NCI-H2029 treated with DMSO at 0.1 percent for 48 hours (cell line): ENCODE measurements at places on chromosomes 16 and 17.

GRCh38 chr17:51736356-51736755, 422.2 kb downstream of the CA10 start:
- no peak for DNase-seq

GRCh38 chr16:56610609-56611111, 2.3 kb downstream of the MT2A start:
- no peak for DNase-seq

DNA sequence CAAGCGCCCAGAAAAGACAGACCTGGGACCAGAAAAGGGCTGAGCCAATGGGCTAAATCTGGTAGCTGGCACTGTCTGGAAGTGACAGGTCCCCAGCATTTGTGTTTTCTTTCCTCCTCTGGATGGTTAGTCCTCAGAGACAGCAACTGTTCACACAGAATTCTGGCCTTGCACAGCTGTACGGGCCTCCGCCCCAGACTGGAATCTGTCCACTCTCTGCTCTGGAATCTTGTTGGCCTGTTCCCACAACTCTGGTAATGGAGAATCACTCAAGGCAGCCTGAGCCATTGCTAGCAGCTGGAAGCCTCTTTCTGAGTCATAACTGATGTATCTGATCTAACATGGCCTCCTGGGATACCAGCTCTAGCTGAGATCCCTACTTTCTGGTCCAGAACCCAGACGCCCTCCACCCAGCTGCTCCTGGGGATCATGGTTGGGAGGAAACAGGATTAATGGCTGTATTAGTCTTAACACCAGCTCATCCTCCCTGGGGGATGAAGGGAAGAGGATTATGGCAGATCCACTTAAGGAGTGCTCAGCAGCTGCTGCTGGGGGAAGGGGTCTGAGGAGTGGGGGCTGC, 9.1 kb downstream of the ZNF668 start:
- no peak for DNase-seq

GRCh38 chr16:88498576-88499208, 45.6 kb downstream of the ZFPM1 start:
- DNase-seq: no peak

DNA sequence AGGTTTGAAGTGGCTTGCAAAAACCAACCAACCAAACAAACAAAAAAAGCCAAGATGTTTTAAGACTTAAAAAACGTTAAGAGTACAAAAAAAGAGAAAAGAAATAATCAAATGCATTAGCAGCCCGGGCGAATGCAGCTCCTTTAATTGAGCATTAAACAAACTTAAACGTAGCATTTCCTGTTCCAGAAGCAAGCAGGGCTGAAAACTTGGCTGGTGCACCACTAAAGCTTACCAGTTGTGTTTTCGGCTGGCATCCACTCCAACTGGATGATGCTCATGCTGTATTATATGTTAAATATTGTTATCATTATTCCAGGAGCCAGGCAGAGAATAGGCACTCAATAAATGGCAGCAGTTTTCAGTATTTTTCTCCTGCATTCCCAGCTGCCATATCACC, 45.1 kb downstream of the IRX6 start:
- DNase-seq: no peak

- DNase-seq: no peak
These were observed 7.6 kb upstream of the TNRC6A start for GRCh38 chr16:24721830-24722238.

- no peak for DNase-seq
These were observed 81.6 kb upstream of the LGALS9 start for GRCh38 chr17:27549251-27549893.

DNA sequence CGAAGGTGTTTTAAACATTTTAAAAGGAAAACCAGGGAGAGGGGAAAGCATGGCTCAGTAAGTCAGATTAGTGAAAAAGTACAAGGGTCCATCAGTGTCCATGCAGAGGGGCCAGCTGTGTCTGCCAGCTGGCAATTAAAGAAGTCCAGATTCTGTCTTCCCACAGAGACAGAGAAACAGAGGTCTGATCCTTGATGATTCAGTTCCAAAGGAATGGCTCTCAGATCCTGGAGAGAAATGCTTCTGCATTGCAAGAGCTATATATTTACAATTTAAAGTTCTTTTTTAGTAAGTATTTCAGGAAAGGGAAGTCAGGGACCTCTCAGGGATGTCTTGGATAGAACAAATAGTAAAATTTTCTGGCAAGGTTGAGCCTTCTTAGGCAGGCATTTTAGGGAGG, 56.2 kb downstream of the HSD17B2 start:
- no peak for DNase-seq

GRCh38 chr16:46830417-46830901, 521 bp downstream of the C16orf87 start:
- no peak for DNase-seq
